ENCODE measurements at places on chromosomes 5 and 9. TPM values are rescaled to one million over a fixed set of nuclear protein-coding genes. Genes with fewer than 3 reads are reported as not detected.

HMHB1 gene
- not detected for total RNA-seq

DNA sequence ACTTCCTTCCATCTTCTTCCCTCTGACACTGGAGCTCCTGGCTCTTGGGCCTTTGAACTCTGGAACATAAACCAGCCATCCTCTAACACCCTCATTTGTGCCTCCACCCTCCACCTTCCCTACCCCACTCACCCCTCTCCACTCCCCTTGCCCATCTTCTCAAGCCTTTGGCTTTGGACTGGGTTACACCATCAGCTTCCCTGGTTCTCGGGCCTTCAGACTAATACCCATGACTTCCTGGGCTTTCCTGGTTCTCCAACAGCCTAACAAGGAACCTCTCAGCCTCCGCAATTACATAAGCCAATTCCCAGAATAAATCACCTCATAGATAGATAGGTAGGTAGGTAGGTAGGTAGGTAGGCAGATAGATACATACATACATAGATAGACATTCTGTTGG, 67.1 kb downstream of the FREM1 start:
- no peak overlapping the region for H3K4me3 ChIP-seq
- H3K4me1 ChIP-seq: no peaks in the 10 kb centered on the region
- H3K27ac ChIP-seq: no peak overlapping the region
- H3K27me3 ChIP-seq: no peaks in the 10 kb centered on the region
- DNase-seq: no peak

ARHGEF37 gene
- total RNA-seq: 13.3 TPM

DNA sequence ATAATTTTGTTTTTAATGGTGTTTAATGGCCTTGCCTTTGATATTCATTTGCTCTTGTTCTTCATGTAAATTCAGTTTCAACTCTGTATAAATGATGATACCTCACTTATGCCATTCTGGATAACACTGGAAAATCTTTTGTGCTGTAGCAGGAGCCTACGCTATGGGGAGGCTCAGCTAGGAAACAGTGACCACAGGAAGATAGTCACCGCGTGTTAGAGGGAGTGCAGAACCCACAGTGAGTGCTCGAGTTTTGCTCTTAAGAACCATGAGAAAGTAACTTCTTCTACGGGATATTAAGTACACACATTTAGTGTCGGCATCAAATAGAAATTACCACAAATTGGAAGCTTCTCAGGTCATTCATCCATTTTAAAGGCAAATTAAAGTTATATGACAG, 143.9 kb downstream of the IRX2 start:
- H3K36me3 ChIP-seq: no peaks in the 10 kb centered on the region
- H3K27ac ChIP-seq: no peak overlapping the region
- H3K4me3 ChIP-seq: no peak overlapping the region
- no peak for DNase-seq
- no peaks in the 10 kb centered on the region for H3K27me3 ChIP-seq

DNA sequence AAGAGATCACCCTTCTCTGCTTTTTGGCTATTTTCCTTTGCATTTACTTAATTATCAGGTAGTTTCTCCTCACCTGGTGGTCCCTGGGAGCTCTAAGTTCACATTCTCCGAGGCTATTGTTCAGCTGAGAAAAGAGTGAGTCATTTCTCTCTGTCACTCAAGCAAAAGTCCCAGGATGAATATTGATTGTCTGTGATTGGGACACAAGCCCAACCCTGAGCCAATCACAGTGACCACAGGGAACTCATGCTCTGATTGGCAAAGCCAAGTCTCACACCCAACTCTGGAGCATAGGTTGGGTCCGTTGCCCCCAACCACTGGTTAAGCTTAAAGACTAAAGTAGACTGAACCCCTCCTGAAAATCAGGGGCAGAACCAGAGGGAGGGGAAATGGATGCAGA, 27.8 kb upstream of the FAT2 start:
- H3K4me3 ChIP-seq: no peak overlapping the region
- H3K4me1 ChIP-seq: no peaks in the 10 kb centered on the region
- no peaks in the 10 kb centered on the region for H3K27me3 ChIP-seq
- no peaks in the 10 kb centered on the region for H3K36me3 ChIP-seq
- no peak overlapping the region for H3K27ac ChIP-seq

DNA sequence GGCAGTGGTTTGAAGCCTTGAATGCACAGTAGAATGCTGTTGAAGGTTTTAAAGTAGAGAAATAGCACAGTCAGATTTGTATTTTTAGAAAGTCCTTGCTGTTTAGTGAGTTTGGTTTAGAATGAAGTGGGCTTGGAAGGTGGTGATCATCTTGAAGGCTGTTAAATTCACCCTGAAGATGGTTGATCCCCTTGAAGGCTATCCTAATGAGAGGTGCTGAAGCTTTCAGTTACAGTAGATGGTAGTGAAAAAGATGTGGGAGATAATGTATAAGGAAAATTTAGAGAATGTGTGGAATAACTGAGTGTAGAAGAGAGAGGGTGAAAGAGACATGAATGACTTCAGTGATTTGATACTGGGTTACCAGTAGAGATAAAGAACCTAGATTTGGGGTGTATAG, 16.0 kb downstream of the TENT2 start:
- no peak overlapping the region for H3K27ac ChIP-seq
- H3K4me3 ChIP-seq: no peak overlapping the region
- H3K36me3 ChIP-seq: peaks cover 74% of the 10 kb centered on the region
- DNase-seq: no peak

DNA sequence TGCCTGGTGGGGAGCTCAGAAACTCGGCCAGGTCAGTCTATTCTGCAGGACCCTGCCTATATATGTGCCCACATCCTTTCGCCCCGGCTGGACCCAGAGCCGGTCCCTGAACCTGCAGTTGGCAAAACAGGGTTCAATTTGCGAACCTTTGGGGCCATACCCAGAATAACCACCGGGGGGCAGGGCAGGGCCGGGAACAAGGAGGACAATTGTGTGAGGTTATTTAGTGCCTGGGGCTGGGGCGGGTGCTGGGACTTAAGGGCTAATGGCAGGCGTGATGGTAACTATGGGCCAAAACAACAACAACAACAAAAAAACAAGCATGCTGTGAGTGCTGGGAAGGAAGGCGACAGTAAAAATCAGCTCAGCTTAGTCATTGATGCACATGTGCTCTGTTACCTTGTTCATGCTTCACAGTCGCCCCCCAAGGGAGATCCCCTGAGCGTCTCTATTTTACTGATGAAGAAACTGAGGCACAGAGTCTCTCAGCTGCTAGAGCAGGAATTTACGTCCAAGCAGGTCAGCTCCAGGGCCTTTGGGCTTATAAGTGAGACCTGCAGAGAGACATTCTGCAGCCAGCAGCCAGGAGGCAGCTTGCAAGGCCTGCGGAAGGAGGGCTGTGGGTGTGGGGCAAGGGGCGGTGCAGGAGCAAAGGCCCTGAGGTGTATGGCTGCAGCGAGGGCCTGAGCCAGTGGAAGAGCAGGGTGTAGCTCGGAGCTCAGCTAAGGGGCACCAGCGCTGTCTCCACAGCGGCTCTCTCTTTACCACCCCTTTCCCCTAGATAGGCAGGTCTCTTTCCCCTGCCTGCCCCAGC, 106.0 kb downstream of the PHF2 start:
- no peaks in the 10 kb centered on the region for H3K27me3 ChIP-seq
- H3K4me3 ChIP-seq: no peak overlapping the region
- DNase-seq: peak; percentile 79
- H3K4me1 ChIP-seq: no peaks in the 10 kb centered on the region
- H3K36me3 ChIP-seq: peaks cover 10% of the 10 kb centered on the region
- no peak overlapping the region for H3K27ac ChIP-seq

DNA sequence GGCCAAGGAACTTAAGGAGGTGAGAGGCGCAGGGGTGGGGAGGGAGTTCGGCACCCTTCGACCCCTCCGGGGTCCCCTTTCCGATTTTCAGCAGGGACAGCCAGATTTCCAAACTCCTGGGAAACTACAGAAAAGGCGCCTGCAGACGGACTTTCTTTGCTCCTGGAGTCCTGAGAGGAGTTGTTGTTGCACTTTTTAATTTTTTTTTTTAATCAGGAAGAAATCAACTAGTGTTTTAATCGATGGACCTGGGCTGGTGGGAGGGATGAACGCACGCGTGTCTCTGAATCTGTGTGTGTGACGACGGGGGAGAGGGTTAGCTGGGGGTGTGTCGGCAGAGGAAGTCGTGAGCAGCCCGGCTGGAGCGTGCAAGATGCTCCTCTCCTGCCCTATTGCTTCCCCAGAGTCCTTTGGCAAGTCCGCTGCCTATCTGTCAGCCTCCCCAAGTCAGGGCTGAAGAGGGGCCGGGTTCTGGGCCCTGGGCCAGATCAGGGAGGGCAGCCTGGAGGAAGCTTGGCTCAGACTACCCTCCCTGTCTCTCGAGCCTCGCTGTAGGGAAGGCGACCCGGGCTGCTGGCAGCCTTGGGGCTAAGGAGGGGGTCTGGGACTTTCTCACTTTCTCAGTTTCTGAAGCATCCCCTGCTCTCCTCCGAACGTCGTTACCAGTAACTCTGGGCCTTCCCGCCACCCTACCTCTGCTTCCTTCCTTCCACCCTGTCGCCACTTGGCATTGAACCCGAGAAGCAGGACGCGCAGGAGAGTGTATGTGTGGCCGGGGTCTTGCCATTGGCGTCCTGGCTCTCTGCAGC, 731 bp downstream of the PRR16 start:
- peaks cover 28% of the 10 kb centered on the region for H3K27me3 ChIP-seq
- no peaks in the 10 kb centered on the region for H3K36me3 ChIP-seq
- H3K4me1 ChIP-seq: no peaks in the 10 kb centered on the region
- H3K27ac ChIP-seq: no peak overlapping the region

SURF4 gene
- total RNA-seq: 142 TPM

DNA sequence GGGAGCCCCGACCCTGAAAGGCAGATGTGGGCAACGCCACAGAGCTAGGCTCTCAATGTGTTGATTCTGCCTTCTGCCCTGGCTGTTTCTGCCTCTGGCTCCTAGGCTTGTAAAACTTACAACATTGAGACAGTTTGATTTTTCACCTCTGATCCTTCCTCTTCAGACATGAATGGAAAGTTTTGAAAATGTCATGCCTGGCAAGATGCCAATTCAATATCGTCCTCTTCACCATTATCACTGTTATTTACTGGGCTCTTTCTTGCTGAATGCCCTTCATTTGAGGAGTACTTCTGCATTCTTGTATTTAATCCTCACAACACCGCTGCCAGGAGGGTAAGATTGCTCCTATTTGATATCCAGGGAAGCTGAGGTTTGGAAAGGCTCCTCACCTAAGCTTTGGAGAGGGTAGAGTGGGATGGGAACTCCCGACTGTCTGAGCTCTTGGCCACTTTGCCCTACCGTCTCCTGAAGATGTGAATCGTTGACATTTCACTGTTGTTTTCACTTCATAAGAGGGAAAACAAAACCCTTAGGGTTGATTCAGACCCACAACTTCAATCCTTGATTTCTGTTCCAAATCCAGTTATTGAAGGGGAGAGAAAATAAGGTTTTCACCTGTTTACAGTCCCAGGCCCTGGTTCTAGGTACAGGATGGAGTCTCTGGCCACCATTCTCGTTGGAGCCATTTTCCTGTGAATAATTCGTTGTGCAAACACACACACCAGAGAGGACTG, 12.7 kb upstream of the FGF1 start:
- no peaks in the 10 kb centered on the region for H3K27me3 ChIP-seq
- peaks cover 25% of the 10 kb centered on the region for H3K4me1 ChIP-seq
- no peak overlapping the region for H3K4me3 ChIP-seq
- H3K36me3 ChIP-seq: no peaks in the 10 kb centered on the region
- no peak overlapping the region for H3K27ac ChIP-seq

- DNase-seq: no peak
- no peak overlapping the region for H3K4me3 ChIP-seq
- peak overlapping the region; percentile 45 for H3K27ac ChIP-seq
- peaks cover 36% of the 10 kb centered on the region for H3K4me1 ChIP-seq
These were observed 6.8 kb upstream of the ANGPTL2 start for GRCh38 chr9:127129073-127129717.

- H3K4me3 ChIP-seq: no peak overlapping the region
- H3K27me3 ChIP-seq: no peaks in the 10 kb centered on the region
- no peaks in the 10 kb centered on the region for H3K4me1 ChIP-seq
These were observed 34.1 kb downstream of the PAPPA start for GRCh38 chr9:116187570-116188170.

PCDHGB6 gene
- total RNA-seq: 7.5 TPM

FLT4 gene
- total RNA-seq: 38.6 TPM

- DNase-seq: no peak
- no peak overlapping the region for H3K27ac ChIP-seq
- H3K36me3 ChIP-seq: no peaks in the 10 kb centered on the region
- no peak overlapping the region for H3K4me3 ChIP-seq
- H3K27me3 ChIP-seq: no peaks in the 10 kb centered on the region
These were observed 835.6 kb upstream of the GRAMD2B start for GRCh38 chr5:125587631-125588030.

PCDHGB3 gene
- total RNA-seq: 2.6 TPM

GRCh38 chr5:144230806-144231205, 60.1 kb downstream of the KCTD16 start:
- no peaks in the 10 kb centered on the region for H3K36me3 ChIP-seq
- no peak overlapping the region for H3K4me3 ChIP-seq
- H3K4me1 ChIP-seq: no peaks in the 10 kb centered on the region
- H3K27me3 ChIP-seq: no peaks in the 10 kb centered on the region

DNA sequence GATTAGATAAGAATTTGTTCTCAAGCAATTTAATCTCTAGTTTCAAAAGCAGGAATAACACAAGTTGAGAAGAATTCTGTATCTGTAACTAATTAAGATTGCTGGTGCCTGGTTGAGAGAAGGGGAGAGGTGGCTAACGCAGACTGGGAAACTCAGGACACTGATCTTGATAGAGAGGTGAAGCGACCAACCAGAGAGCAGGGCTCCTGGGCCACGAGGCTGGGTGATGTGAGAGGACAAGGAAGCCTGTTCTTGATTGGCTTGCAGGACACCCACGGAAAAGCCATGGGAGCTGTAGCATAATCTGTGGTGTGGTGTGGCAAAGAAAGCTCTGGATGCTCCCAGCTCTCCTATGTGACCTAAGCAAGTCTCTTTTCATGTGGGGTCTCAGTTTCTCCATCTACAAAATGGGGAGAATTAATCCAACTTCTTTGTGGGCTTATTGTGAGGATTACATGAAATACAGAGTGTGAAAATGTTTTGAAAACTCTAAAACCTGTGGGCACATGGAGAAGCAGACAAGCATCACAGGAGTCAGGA, 594.1 kb upstream of the BRINP1 start:
- H3K27ac ChIP-seq: peak overlapping the region; percentile 58
- H3K4me1 ChIP-seq: peaks cover 13% of the 10 kb centered on the region
- DNase-seq: no peak
- no peaks in the 10 kb centered on the region for H3K36me3 ChIP-seq

GRCh38 chr9:24846248-24846912, 300.7 kb upstream of the IZUMO3 start:
- H3K4me1 ChIP-seq: no peaks in the 10 kb centered on the region
- no peak overlapping the region for H3K4me3 ChIP-seq
- no peak overlapping the region for H3K27ac ChIP-seq
